ENCODE measurements at places on chromosomes 3 and 15.

DNA sequence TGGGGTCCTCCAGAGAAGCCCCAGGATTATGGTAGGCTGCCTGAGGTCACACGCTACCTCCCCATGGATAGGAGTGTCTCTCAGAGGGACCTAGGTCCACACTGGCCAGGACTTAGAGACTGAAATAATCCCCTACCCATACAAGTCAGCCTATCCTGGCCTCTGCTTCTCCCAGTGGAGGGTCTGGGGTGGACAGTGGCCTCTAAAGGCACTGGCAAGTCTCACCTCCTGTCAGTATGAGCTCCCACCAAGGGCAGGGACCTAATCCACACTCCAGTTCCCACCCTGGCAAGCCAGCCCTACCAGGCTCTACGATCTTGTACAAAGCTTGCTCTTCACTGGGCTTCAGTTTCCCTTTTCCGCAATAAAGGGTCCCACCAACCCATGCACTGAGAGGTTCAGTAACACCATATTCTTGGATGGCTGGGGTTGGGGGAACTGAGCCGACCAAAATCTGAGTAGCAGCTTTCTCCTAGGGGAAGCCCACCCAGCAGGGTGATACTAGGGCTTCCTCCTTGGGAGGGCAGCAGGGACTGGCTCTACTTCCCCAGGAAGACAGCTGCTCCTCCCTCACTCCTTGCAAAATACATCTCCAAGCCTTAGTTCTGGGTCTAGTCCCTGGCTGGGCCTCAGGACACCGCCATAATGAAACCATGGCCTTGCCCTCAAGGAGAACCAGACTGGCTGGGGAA is 2.4 kb downstream of the CISH start:
- DNase-seq = no peak

DNA sequence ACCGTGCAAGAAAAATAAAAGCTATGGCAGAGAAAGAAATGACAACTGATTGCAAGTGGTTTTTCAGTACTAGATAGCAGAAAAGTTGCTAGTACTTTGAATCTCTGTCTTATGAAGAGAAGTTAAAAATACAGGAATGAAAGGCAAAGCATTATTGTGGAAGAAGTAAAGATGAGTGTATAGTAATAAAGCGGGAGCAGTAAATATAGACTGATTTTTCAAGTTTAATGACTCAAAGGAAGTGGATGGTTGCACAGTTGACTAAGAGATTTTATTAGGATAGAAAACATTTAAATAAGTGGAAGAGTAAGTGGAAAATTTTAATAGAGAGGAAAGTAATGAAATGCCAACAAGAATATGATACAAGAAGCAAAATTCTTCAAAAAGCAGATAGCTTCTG is 1076.1 kb upstream of the CADM2 start:
- no peak for DNase-seq

DNA sequence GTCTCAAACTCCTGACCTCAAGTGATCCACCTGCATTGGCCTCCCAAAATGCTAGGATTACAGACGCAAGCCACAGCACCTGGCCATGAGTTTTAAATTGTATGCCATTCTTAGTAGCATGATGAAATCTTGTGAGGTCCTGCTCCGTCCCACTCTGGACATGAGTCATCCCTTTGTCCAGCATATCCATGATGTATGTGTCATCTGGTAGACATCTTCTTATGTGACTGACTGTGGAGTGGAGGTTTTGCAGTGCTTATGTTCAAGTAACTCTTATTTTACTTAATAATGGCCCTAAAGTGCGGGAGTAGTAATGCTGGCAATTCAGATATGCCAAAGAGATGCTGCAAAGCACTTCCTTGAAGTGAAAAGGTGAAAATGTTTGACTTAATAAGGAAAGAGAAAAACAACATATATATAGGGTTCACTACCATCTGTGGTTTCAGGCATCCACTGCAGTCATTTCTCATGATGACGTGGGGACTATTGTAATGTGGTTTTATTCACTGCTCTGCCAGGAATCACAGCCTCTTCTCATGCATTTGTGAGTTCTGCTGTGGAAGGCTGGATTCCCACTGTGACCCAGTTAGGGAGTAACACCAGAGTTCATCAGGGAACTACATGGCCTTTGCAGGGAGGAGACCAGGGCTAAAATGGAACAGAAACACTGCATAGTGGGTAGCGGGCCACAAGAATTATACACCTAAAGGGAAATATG is 204.6 kb upstream of the STRIT1 start:
- no peak for DNase-seq

DNA sequence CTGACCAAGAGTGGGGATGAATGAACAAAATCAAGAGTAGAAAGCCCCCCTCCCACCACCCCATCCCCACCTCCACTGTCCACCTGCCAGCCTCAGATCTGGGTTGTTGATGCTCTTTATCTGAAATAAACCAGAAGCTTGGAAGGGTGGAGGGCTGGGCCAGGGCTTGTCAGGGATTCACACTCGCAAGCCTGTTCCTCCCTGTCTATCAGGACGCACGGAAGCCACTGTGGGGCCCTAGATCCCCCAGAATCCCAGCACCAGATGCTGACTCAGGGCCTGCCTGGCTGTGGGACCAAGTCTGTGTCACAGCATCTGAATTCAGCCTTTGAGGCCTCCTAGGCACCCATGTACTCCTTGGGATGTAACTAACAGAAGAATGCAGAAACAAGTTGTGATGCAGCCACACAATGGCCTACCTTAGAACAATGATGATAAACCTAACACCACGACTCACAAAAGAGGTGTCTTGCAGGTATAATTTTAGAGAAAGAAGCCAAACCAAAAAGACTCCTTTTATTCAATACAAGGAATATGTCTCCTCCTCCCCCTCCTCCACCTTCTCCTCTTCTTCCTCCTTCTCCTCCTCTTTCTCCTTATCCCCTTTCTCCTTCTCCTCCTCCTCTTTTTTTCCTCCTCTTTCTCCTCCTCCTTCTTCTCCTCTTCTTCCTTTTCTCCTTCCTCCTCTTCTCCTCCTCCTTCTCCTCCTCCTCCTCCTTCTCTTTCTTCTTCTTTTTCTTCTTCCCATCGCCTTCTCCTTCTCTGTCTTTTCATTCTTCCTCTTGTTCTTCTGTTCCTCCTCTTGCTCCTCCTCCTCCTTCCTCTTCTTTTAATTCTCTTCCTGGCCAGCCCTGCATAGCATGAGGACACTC is 234.7 kb downstream of the PLCL2 start:
- DNase-seq = no peak

DNA sequence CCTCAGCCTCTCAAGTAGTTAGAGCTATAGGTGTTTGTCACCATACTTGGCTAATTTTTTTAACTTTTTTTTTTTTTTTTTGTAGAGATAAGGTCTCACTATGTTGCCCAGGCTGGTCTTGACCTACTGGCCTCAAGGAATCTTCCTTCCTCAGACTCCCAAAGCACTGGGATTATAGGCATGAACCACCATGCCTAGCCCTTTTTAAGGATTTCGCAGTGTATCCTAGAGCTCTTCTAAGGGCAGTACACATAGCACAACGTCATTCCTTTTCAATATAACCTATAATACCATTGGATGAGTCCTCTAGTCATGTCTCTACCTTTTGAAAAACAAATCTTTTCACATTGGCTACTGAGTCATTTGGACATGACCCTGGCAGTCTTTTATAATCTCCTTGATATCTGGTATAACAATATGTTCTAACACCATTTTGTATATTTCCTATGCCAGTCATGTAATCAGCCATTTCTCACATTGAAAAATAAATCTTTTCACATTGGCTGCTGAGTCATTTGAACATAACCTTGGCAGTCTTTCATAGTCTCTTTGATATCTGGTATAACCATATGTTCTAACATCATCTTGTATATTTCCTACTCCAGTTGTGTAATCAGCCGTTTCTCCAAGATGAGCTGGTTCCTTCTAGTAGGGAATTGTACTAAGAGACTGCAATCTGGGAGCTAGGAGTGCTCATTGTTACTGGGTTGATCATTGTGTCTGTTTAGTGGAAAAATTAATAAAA is 944.7 kb downstream of the MCTP2 start:
- DNase-seq = no peak

- DNase-seq = no peak
Observed at GRCh38 chr15:77577366-77577950, 55.3 kb downstream of the LINGO1 start.

DNA sequence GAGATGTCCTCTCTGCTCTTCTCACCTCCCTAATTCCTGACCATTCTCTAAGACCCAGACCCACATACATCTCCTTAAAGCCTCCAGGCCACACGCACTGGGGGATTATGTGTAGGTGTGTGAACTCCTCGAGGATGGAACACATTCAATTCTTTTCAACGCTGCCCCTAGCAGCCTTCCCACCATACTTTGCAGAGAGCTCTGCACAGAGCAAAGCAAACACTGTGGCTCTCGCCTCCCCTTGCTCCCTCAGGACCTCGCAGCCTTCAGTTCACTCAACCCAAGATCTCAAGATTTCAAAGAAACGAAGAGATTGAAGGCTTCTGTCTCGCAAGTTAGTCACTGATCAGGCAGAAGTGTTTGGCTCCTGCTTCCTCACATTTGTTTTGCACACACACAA is 6.0 kb downstream of the ACTC1 start:
- DNase-seq = no peak

DNA sequence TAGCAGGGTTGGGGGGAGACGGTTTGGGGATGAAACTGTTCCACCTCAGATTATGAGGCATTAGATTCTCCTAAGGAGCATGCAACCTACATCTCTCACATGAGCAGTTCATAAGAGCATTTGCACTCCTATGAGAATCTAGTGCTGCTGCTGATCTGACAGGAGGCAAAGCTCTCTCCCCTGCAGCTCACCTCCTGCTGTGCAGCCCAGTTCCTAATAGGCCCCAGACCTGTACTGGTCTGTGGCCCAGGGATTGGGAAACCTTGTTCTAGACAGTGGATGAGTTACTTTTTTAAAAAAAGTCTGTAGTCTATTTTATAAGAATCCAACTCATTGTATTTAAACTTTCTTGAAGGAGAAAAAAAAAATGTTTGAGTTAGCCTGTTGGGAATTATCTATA is 100.0 kb downstream of the HHLA2 start:
- no peak for DNase-seq

DNA sequence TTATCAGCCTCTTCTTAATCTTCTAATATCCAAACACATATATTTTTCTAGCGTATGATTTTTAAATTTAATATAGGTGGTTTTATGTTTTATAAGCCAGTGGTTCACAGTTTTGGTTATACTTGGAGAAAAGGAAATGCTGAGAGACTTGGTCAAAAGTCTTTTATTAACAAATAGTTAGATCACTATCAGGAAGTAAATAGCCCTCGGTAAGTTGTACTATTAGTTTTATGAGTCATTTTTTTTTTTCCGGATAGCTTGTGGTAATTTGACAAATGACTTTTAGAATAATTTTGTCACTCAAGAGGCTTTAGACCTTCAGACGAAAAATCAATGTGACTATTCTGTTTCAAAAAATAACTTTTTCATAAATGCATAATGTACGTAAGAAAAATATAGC is 232.2 kb upstream of the ROBO1 start:
- no peak for DNase-seq

GRCh38 chr3:190041333-190042041 is 79.2 kb downstream of the P3H2 start:
- DNase-seq = no peak

DNA sequence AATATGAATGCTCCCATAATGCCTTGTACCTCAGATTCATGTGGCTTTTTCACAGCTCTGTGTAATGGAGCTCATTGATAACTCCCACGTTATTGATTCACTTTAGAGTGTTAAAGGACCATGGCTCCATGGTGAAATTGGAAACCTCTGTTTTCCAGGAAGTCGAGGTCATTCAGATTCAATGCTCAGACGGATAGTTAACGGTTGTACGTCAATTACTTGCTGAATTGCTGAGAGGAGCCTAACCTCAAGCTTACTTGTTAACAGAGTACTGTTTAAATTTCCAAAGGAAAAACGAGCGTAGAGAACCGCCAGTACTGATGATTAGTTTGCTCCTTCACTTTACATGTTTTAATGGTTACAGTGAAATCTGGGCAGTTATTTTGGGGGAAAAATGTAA is 11.1 kb downstream of the ABHD17C start:
- no peak for DNase-seq

DNA sequence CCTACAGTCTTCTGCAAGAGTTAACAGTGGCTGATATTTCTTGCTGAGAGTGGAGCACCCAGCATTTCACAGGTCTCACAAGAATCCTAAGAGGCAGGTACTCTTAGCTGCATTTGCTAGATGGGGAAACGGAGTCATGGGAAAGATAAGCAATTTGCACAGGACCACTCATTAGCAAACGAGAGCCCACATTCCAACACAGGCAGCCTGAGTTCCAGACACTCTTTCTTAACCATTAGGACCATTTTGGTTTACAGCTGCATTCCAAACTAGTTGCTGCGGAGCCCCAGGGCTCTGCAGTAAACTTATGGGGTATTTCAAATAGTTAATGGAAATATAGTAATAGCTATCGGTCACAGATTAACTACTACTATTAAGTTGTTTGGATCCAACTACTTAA is 42.5 kb downstream of the LYZL4 start:
- no peak for DNase-seq

DNA sequence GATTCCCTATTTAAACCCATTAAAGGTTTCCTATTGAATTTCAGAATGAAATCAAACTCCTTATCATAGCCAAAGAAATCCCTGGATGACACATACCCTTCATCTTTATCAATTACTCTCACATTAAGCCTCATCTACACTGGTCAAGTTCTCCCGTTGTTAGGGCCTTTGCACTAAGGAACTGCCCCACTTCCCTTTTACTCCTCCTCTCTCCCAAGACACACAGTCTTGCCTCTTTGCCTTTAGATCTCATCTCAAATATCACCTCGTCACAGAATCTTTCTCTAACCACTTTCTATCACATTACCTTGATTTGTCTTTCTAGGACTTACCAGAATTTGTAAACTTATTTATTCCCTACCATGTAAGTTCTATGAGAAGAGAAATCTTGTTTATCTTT is 117.6 kb downstream of the TMCC1 start:
- no peak for DNase-seq

Measured in stimulated activated CD4-positive, alpha-beta T cell treated with anti-CD3 and anti-CD28 coated beads, Interleukin-1b, Interleukin-23, amount 100 ng/mL, for 1 hour (primary cell).